Activated CD4-positive, alpha-beta memory T cell treated with anti-CD3 and anti-CD28 coated beads, Interleukin-2, amount 10 ng/mL, durations not matched to agents 7 days and 5 days (primary cell): ENCODE measurements at places on chromosomes 2 and 18. TPM values are rescaled to one million over a fixed set of nuclear protein-coding genes. Genes with fewer than 3 reads are reported as not detected.

DNA sequence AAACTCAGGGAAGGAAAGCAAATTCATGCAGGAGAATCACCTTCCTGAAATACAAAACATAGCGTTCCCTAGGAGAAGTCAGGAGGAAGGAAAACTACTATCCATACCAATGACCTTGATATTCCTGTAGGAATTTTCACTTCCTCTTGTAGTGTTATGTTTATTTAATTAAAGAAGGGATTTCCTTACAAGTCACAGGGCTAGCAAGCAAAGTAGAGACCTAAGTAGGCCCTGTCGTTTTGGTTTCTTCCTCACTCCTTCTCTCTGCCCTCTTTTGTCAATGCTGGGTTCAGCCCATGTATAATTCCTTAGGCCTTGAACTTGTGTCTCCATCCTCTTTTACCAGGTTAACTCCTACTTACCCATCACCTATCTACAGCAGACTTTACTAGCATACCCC lies 435.2 kb upstream of the LRATD1 start:
- no peaks in the 10 kb centered on the region for H3K36me3 ChIP-seq
- H3K27me3 ChIP-seq = no peaks in the 10 kb centered on the region
- H3K27ac ChIP-seq = no peak overlapping the region
- DNase-seq = no peak
- H3K4me3 ChIP-seq = no peak overlapping the region

DNA sequence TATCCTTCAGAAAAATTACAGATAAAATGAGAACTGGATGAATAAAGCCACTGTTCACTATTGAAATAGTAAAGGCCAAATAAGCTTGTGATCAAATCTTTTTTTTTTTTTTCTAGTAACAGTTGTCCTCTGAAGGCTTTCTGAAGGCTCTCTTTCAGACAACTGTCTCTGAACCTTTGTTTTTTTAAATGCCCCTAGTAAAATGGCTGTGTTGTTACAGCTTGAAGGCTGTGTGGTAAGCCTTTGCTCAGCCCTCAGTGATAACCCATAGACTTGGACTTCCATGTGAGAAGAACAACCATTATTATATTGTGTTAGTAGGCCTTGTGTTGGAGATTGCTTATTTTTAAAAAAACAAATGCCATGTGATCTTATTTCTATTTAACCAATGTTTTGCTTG lies 17.6 kb downstream of the FMNL2 start:
- no peak overlapping the region for H3K4me3 ChIP-seq
- no peaks in the 10 kb centered on the region for H3K36me3 ChIP-seq
- no peak overlapping the region for H3K27ac ChIP-seq
- DNase-seq = no peak
- no peaks in the 10 kb centered on the region for H3K27me3 ChIP-seq

GRCh38 chr2:241150660-241151530 lies 628 bp downstream of the PPP1R7 start:
- H3K27me3 ChIP-seq = no peaks in the 10 kb centered on the region
- H3K4me1 ChIP-seq = peaks cover 47% of the 10 kb centered on the region
- H3K36me3 ChIP-seq = peaks cover 26% of the 10 kb centered on the region
- H3K27ac ChIP-seq = peak overlapping the region; percentile 84

- H3K36me3 ChIP-seq = no peaks in the 10 kb centered on the region
- H3K27me3 ChIP-seq = no peaks in the 10 kb centered on the region
- H3K27ac ChIP-seq = no peak overlapping the region
- DNase-seq = no peak
Measured at GRCh38 chr2:30656079-30656478, 151.2 kb downstream of the CAPN13 start.

DNA sequence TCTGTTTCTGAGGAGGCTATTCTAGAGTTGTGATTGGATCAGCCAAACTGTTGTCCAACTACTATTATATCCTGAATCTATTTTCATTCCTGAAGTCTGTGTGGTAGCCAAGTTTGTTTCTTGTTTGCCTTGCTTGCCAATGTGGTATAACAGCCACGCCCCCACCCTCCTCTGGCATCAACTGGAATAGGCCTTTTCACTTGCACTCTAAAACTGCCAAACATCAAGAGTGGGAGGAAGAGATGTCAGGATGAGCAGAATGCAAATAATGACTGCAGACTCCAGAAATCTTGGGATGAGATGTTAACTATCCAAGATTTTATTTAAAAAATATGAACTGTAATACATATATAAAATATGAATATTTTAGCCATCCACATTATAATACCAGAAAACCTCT lies 246.1 kb downstream of the NRXN1 start:
- no peak for DNase-seq
- no peaks in the 10 kb centered on the region for H3K4me1 ChIP-seq
- H3K4me3 ChIP-seq = no peak overlapping the region

DNA sequence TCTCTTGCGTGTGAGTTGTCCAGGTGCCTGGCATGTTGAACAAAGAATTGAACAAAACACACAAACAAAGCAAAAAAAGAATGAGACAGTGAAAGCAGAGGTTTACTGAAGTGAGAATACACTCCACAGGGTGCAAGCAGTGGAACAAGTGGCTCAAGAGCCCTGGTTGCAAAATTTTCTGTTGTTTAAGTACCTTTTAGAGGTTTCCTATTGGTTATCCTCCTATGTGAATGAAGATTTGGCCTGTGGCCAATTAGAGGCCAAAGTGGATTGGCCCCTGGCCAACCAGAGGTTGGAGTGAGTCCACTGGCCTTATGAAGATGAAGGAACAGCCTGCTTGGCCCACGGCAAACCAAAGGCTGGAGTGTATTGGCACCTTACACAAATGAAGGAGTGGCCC lies 1188.5 kb upstream of the NRXN1 start:
- no peak overlapping the region for H3K4me3 ChIP-seq
- no peak overlapping the region for H3K27ac ChIP-seq
- no peaks in the 10 kb centered on the region for H3K27me3 ChIP-seq
- no peak for DNase-seq
- no peaks in the 10 kb centered on the region for H3K36me3 ChIP-seq

DNA sequence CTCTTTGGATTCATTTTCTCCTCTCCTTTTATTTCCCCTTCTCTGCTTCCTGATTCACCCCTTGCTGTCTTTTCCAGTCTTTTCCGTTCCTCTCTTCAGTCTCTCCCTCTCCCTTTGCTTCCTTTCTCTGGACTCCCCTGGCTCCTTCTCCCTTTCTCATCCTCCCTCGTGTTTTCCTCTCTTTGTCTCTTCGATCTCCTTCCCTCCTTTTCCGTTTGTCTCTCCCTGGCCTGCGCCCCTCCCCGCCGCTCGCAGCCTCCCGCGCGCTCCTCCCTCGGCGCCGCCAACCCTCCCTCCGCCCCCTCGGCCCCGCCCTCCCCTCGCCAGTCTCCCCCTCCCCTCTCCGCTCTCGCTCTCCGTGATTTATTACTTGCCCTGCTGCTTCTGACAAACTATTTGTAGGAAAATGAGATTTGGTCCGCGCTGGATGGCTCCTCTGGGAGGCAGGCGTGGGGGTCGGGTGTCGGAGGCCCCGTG lies 46.0 kb upstream of the PAX8 start:
- H3K4me3 ChIP-seq = peak overlapping the region; percentile 54
- peaks cover 17% of the 10 kb centered on the region for H3K4me1 ChIP-seq
- DNase-seq = peak; percentile 23
- H3K36me3 ChIP-seq = no peaks in the 10 kb centered on the region
- no peak overlapping the region for H3K27ac ChIP-seq

DNA sequence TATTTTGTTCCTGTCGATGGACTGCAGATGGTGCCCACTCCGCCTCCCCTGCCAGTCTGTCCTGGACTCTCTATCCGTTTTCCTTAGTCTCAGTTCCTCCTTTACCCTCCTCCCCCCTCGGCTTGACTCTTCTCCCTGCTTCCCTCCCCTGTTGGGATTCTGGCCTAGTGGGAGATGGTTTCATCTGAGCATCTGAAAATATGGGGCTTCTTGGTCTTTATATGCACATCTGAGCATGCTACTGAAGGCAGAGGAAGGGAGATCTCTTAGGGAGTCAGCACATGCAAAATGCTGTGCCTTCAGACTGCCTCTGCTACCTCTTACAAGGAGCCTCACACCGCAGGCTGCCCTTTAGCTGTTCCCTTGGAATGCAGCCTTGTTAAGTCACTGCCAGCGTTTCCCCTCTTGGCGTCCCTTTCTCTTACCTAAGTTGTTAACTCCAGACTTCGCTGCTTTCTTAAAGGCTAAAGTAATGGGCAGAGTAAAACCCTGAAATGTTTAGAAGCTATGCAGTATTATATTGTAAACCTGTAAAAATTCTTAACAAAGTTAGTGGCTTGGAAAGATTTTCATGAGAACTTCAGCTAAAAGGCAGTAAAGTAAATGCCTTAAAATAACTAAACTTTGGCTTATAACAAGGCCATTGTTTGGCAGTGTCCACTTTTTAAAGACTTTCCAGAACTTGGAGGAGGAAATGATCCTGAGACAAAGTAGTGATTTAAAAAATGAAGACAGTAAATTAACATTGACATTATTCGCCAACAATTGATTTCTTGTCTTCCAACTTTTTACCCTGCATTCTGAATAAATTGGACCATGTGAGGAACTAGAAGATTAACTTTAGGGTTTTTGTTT lies 49.8 kb downstream of the LDLRAD4 start:
- DNase-seq = no peak
- no peak overlapping the region for H3K4me3 ChIP-seq
- H3K4me1 ChIP-seq = peaks cover 59% of the 10 kb centered on the region
- H3K27me3 ChIP-seq = no peaks in the 10 kb centered on the region
- H3K27ac ChIP-seq = peak overlapping the region; percentile 73

DNA sequence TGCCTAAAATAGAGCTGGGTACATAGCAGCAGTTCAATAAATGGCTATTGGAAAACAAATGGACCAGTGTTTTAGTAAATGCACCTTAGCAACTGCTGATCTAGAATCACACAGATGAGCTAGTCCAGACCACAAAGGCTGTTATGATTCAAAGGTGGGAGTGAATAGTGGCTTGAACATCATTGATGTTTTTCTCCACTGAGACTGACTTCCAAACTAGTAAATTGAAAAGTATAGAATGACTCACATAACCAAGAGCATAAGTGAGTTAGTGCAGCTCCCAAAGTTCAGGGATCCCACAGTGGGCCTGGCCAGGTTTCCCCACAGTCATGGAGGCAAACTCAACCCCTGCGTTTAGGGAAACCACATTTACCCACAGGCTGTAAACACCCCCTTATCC lies 106.7 kb upstream of the YPEL5 start:
- no peaks in the 10 kb centered on the region for H3K4me1 ChIP-seq
- no peaks in the 10 kb centered on the region for H3K36me3 ChIP-seq
- DNase-seq = no peak
- no peak overlapping the region for H3K4me3 ChIP-seq
- peaks cover 25% of the 10 kb centered on the region for H3K27me3 ChIP-seq

The LDLRAD4 gene
- total RNA-seq = 22.4 TPM
